ENCODE measurements at places on chromosomes 7 and 10.

- no peak for DNase-seq
Measured at GRCh38 chr7:155746188-155746587, 66.1 kb downstream of the SHH start.

DNA sequence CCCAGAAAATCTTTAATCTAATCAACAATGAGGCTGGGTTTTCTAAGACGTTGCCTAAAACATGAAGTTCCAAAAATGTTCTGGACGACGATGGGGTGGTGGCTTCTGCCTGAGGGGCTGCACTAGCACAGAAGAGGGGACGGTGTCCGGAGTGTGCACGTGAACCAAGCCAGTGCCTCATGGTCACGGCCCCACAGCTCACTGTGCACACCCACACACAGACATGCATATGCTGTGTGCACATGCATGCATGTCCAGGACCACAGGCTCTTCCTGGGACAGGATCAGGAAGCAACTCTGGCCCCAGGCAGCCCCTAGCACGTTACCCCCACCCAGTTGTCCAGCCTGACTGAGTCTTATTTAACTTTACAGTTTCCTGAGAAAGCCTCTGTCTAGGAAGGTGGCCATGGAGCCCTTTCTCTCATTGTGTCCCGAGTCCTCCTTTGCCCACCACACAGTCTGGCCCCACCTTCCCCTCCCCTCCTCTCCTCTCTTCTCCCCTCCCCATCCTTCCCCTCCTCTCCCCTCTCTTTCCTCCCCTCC is 100.8 kb downstream of the DNAJB6 start:
- DNase-seq: no peak

- no peak for DNase-seq
Measured at GRCh38 chr10:57952741-57953140, 315.0 kb downstream of the IPMK start.

DNA sequence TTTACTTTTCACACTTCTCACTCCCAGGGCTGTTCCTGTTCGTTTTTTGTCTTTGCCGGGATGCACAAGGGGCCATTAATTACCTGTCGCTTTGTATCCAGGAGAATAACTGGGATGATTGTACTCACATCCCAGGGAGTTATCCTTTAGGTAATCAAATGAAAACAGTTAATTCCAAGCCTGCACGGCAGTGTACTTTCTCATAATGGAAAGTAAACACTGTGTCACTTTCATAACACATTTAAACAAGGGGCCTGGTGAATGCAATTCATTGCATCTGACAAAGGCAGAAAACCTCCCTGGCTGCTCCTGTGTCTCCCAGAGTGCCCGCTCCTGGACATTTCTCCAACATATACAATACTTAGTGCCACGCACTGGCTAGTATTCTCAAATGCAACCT is 138.7 kb upstream of the CELF2 start:
- no peak for DNase-seq

- DNase-seq: no peak
Measured at GRCh38 chr7:28509251-28510025, 97.1 kb downstream of the CREB5 start.

- no peak for DNase-seq
Measured at GRCh38 chr7:972676-973309, 2.6 kb downstream of the COX19 start.

- no peak for DNase-seq
Measured at GRCh38 chr7:84277628-84278224, 83.1 kb upstream of the SEMA3A start.

GRCh38 chr10:74021248-74022055 is 23.5 kb downstream of the VCL start:
- no peak for DNase-seq

DNA sequence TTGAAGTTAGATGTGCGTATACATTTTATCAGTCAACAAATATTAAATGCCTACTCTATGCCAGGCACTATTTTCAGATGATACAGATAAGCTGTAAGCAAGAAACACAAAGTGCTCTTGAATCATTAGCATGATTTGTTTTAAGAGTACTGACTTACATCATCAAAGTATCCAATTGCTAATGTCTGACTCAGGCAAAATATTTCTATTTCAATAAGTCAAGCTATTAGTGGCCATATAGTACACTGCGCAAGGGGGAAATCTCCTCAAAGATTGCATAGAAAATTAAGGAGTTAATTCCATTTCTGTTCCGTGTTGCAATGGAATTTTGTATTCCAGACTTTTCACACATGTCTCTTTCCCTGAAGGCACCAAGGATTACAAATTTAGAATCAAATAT is 46.1 kb upstream of the DNAJC1 start:
- no peak for DNase-seq

DNA sequence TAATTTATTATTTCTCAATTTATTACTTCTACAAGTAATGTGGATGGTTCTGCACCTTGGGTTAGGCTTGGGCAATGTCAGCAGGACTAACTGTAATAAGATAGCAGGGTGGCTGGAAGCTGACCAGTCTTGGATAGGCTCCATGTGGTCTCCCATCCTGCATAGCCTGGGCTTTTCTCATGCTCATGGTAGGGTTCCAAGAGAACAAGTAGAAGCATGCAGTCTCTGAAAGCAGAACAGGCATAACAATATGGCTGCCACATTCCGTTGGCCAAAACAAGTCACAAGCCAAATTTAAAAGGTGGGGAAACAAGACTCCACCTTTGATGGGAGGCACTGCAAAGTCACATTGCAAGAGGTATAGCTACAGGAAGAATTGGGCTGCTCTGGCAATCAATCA is 98.6 kb upstream of the MDFIC start:
- DNase-seq: no peak

GRCh38 chr7:68258609-68259008 is 1262.0 kb downstream of the TYW1 start:
- DNase-seq: no peak

GRCh38 chr7:149727053-149727898 is 46.1 kb downstream of the ZNF467 start:
- DNase-seq: no peak

GRCh38 chr7:78852951-78853350 is 600.5 kb downstream of the MAGI2 start:
- DNase-seq: no peak

GRCh38 chr10:118163217-118163616 is 116.5 kb upstream of the RAB11FIP2 start:
- DNase-seq: no peak

DNA sequence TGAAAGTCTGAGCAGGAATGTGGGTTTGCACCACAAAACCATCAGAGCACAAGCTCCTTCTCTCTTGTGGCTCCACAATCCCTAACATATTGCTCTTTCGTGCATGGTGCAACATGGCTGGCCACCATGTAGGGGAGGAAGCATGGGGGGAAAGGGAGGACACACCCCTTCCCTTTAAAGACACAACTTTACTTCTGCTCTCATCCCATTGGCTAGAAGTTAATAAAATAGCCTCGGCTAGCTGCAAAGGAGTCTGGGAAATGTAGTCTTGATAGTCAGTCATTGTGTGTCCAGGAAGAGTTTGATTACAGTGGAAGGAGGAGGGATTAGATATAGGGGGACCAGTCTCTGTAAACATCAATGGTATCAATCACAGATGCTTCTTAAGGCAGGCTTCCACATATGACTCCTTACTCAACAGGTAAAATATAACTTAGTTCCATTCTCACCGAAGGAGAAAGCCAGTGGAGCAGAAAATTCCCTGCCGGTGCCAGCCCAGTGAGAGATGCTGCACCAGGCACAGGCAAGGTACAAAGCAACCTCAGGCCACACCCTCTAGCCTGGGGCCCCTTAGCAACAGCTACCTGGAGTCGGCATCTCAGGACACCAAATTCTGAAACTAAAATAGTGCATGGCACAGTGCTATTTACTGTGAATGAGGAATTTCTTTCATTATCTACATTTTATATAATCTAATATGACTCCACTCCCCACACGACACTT is 124.7 kb upstream of the CTBP2 start:
- DNase-seq: no peak

- no peak for DNase-seq
Measured at GRCh38 chr10:62618576-62619412, 185.7 kb upstream of the ADO start.

GRCh38 chr7:122262246-122262645 is 42.3 kb downstream of the FEZF1 start:
- DNase-seq: no peak

GRCh38 chr10:132359305-132360040 is 27.5 kb downstream of the LRRC27 start:
- no peak for DNase-seq

- no peak for DNase-seq
Measured at GRCh38 chr10:35324196-35324595, 12.1 kb upstream of the CCNY start.

DNA sequence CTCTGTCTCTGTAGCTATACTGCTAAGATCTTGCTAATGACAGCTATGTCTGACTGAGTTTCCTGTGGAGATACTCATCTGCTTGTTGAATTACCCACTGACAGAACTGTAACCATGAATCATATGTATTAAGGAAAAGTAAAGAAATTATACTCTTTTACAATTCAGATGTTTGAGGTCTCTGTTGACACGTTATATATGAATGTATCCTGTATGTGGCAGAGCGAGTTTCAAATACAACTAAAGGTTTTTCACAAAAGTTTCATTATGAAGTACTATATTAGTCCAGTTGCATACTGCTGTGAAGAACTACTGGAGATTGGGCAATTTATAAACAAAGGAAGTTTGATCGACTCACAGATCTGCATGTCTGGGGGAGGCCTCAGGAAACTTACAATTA is 232.5 kb downstream of the CDK14 start:
- DNase-seq: no peak

DNA sequence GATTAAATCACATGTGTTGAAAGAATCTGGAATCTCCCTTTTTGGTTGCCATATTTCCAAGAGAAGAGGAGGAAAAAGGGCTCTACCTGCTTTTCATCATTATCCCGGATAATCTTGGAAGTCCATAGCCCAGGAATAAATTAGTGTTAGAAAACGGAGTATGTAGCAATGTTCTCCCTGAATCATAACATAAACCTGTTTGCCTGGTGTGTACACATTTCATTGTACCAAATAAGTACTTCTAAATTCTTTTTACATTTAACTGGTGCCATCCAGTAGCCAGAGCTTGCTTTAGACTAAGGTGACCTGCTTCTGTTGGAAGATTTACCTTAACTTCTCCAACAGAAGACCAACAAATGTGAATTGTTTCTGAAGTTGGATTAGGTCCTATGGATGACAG is 182.3 kb upstream of the C7orf33 start:
- no peak for DNase-seq

DNA sequence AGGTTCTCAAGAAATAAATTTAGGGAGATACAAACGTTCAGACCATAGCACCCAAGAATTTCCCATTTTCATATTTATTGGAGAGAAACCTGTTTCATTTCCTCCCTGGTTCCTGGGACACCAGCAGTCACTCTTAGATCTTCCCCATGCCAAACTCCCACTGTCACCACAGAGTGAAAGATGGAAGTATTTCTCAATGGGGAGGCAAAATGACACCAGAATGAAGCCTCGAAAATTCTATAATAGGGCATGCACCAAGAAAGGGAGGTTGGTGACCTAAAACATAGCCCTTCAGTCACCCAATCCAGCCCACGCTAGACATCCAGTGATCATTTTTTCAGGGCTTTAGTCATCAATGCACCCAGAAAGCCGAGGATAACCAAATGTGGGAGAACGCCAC is 148.1 kb upstream of the PLXDC2 start:
- DNase-seq: no peak

- DNase-seq: no peak
Measured at GRCh38 chr10:71714031-71714410, 5.6 kb downstream of the C10orf105 start.

- no peak for DNase-seq
Measured at GRCh38 chr10:120641695-120642094, 184.7 kb downstream of the PLPP4 start.

- DNase-seq: no peak
Measured at GRCh38 chr7:42876182-42877068, 35.4 kb downstream of the C7orf25 start.

DNA sequence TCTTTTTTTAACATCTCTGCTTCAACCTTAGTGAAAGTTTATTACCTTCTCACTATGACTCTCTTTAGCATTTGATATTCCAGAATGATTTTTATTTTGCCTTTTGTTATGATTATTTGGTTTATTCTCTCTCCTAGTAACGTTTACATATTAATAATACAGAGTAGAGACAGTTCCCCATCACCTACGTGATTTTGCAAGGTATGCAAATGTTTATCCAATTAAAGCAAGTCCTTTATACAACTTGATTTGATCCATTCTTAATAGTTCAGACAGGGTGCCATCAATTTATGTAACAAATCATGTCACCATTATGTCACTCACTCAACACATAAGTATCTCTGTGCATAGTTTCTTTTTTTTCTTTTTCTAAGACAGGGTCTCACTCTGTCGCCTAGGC is 26.2 kb downstream of the ECD start:
- no peak for DNase-seq

DNA sequence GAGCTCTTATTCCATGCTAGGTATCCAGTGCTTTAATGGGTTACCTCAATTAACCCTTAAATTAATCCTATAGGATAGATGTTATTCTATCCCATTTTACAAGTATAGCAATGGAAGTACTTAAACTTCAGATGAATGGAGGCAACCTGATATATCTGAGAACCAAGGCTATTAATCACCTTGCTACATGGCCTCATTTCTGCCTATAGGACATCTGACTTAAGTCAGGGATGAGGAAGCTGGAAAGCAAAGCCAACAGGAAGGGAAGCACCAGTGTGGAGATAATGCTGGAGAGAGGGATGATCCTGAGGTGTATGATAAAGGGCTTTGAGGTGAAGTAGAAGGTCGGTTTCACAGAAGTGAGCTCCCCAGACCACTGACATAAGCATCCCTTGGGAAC is 132.3 kb downstream of the CHN2 start:
- DNase-seq: no peak

DNA sequence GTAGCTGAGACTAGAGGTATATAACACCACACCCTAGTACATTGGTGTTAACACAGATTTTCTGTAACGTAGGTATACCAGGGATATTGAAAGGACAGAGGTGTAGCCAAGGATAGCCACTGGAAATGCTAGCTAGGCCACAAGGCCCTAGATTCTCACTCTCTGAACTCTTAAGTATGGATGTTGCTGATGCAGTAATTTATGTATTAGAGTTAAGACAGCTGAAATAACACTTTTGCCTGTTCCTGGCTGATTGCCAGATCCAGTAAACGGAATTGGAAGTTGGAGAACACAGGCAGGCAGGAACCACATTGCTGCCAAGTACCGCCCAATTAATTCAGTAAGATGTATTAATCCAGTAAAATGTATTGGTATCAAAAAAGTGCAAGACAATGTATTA is 1.8 kb downstream of the CALU start:
- no peak for DNase-seq

GRCh38 chr7:43351683-43352082 is 231.2 kb upstream of the STK17A start:
- no peak for DNase-seq

DNA sequence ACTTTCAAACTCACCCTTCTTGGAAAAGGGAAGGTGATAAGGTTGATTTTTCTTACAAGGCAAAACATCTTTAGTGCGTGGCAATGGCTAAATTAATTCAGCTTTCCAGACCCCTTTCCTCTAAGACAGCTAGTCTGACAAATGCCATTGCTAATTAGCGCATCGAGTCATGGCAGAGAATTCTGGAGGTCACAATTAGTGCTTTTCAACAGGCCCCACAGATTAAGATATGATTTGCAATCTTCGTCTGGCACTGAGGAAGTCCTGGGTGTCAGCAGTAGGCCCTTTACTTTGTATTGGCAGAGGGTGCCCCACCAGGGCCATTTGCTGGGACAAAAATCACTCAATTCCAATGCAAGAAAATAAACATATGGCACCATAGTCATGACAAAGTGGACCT is 189.2 kb upstream of the AGK start:
- no peak for DNase-seq

Data from immature natural killer cell (primary cell).